ENCODE measurements at places on chromosomes 16 and 17. TPM values are rescaled to one million over a fixed set of nuclear protein-coding genes. Genes with fewer than 3 reads are reported as not detected.

The LRRC36 gene
- not detected for total RNA-seq

DNA sequence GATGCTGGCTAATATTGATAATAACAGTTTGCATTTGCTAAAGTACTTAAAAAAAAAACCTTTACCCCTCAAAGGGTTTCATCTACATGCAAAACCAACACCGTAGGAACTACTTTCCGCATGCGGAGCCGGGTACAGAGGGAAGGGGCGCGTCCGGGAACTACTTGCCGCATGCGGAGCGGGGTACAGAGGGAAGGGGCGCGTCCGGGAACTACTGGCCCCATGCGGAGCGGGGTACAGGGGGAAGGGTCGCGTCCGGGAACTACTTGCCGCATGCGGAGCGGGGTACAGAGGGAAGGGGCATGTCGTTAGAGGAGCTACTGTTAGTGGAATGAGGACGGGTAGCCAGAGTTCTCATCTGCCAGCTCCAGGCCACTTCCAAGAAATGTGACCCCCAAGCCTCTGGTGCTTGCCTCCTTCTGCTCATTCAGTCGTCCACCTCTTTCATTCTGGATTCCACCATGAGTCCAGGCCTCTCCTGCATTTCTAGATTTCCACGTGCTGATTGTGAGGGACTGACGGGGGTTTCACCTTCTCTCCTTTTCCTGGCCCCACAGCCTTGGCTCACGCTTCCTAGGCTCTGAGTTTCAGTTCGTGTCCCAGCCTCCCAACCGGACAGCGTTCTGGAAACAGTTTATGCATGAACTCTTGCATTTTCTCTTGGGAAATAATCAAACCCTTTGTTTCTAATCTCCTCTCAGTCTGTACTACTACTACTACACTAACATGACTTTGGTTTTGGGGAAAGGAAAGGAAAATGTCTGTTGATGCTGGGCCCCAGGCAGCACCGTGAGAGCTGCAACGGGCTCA lies 26.9 kb downstream of the MINK1 start:
- no peak for DNase-seq

DNA sequence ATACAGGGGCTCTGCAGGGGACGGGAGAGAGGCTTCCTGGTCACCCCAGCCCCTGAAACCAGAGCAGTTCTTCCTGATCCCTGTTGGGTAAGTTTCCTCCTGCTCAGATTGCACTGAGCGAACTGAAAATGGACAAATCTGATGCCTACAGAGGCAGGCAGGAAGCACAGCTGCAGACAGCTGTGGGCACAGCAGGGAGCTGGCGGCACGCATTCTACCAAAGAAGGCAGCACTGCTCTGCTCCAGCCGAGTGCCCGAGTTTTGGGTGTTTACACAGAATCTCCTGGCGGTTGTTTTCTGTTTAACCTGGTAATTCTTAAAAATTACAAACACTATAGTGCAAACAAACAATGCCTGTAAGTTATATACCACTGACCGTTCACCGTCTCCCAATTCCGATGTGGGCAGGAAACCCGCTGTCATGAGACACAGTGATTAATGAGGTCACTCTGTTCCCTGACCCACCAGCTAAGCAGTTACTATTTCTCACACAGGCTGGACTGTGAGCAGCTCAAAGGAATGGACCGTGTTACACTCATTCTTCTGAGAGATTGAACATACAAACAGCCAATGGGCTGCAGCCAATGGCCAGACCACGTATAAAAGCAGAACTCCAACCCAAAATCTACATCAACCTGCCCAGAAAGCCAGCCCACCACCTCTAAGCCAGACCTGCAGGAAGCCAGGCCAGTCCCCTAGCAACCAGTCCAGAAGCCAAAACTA lies 25.5 kb downstream of the NSMCE1 start:
- no peak for DNase-seq

DNA sequence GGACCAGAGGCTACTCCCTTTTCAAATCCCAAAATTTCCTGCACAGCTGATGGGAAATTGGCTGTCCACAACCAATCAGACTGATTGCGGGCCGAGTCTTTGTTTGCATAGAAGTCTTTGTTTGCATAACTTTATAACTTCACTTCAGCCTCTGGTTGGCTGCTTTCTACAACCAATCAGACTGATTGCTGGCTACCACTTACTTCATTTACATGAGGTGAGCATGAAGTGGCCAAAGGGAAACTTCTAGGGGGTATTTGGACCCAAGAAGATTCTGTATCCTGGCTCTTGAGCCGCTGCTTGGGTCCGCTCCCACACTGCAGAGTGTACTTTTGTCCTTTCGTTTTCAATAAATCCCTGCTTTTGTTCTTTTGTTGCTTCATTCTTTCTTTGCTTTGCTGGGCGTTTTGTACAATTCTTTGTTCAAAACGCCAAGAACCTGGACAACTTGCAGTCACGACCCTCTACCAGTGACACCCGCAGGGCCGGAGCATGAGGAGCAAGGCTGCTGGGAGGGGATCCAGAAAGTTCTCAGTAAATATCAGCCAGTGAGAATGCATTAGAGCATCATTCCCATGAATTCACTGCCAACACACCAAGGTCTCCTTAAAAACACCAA lies 67.5 kb downstream of the IQCK start:
- DNase-seq = no peak

- no peak for DNase-seq
Observed at GRCh38 chr16:89775223-89775622, 41.2 kb downstream of the FANCA start.

Data from left cardiac atrium (tissue), 4 donors.